Stimulated activated CD4-positive, alpha-beta T cell treated with anti-CD3 and anti-CD28 coated beads, Interleukin-4, amount 100 ng/mL, for 48 hours (primary cell): ENCODE measurements at places on chromosomes 13 and 19.
A peak's percentile ranks its signal among the peaks of the same experiment; 100 is the strongest.

GRCh38 chr13:47215736-47216135 is 318.9 kb upstream of the HTR2A start:
- no peak for DNase-seq

DNA sequence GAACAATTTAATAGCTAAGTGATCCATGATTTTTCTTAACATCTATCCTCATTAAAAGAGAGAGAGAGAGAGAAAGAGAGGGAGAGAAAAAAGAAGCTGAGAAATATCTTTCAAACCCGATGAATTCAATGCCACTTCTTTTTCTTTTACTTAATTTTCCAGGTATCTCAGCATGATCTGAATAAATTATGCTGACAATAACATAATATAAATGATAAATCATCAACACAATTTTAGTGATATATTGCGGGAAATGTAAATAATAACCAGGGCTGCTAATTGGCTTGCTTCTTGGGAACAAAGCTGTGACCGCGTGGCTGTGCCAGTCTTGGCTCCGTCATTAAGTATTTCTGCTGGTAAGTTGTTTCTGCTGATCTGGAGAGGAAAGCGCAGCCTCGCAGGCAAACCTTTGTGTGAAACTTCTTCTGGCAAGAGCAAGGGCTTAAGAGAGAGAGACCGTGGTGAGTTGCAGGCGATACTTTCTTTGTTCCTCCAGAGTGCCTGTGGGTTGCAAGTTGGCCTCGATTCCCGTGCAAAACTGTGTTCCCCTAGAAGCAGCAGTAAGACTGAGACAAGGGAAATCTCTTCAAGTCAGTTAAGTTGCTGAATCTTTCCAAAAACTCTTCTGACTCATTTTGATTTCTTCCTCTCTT is 489.1 kb upstream of the TSHZ3 start:
- DNase-seq, result no peak

- DNase-seq, result peak; percentile 42
These were observed 52.0 kb downstream of the KLF2 start for GRCh38 chr19:16376649-16377048.

DNA sequence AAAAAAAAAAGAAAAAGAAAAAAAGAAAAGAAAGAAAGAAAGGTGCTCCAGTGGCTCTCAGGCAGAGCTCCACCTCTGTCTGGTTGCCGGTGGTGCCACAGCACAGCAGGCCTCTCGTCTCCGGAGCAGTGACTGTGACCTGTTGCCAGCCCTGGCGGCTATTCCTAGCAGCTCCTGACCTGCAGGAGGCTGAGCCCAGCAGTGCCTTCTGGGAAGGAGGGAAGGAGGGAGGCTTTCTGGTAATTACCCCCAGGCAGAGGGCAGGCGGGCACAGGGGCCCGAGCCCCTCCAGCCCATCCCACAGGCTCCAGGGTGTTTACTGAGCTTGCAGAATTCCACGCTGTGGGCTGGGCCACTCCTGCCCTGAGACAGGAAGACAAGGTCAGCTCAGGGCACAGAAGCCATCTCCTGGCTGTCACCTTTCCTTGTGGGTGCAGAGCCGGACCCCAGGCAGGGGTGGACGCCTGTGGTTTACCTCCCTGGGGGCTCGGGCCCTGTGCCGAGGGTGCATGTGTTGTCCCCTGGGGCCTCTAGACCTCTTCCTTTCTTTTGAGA is 77.9 kb downstream of the GNG7 start:
- DNase-seq, result no peak

GRCh38 chr13:63438951-63439350 is 2023.3 kb upstream of the PCDH20 start:
- DNase-seq, result no peak

DNA sequence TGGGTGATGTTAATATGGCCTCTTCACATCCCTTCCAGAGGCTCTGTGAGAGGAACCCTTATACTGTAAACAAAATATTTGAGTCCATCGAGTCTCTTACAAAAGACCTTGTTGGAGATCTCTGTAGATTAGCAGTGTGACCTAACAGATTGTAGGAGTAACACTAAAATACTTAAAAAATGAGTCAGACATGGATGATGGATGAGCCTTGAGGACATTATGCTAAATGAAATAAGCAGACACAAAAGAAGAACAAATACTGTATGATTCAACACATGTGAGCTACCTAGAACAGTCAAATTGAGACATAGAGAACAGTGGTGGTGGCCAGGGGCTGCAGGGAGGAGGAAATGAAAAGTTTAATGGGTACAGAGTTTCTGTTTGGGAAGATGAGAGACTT is 152.2 kb upstream of the UBL3 start:
- peak; percentile 1 for DNase-seq

DNA sequence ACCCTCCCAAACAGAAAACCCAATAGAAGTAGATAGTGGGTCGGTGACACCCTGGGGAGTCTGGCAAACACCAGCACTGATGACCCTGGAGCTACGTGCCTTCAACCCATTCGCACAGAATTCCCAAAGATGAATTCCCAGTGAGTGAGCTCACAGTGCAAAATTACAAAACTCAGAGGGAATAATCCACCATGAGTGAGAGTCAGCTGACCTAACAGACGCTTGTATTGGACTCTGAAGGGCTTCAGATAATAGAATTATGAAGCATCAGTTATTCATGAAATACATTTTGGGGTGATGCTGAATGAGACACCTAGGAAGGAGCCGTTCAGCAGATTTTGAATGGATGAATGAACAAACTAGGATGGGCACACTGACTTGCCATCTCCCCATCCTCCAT is 40.2 kb downstream of the KCNC3 start:
- no peak for DNase-seq

DNA sequence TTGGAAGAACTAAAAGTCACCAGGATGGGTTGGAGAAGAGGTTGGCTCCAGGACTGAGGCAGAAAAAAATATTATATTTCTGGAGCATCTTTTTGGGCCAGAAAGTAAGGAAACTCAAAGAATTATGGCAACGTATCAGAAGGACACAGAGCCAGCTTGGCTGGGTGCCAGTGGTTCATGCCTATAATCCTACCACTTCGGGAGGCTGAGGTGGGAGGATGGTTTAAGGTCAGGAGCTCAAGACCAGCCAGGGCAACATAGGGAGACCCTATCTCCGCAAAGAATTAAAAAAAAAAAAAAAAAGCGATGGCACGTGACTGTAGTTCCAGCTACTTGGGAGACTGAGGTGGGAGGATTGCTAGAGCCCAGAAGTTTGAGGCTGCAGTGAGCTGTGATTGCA is 108.1 kb downstream of the GADD45B start:
- DNase-seq, result no peak

GRCh38 chr13:85419611-85420010 is 379.6 kb downstream of the SLITRK6 start:
- no peak for DNase-seq

DNA sequence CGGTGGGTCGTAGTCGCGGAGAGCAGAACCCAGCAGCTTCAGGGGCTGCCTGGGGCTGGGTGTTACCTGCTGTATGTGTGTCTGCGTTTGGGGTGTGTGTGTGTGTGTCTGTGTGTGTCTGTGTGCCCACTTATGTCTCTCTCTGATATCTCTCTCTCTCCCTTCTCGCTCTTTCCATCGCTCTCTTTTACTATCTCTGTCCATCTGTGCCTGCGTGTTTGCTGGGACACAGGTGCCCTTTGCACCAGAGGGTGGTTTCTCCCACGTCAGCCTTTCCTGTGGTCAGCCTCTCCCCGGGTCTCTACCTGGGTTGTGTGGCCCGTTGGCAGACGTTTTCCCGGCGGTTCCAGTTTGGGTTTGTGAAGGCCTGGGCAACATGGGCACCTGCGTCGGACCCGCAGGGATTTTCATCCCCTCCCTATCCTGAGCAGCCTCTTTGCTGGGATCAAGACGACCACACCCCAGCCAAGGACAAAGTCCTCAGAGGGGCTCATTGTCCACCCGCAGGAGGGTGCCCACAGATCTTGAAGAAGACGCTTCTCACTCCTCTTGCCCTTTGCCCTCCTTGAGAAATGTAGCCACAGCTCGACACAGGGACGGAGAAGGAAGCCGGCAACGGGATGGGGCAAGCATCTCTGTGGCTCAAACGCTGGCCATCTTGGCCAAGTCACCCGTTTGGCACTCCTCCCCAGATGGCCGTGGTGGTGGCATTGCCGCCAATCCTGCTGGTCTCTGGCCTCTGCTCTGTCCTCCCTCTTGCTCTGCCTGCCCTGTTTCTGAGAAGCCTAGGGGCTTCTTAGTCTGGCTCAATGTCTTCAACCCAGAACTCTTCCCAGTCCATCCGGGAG is 43.3 kb downstream of the ZNF146 start:
- no peak for DNase-seq

GRCh38 chr13:48535766-48536165 is 2.9 kb upstream of the RCBTB2 start:
- no peak for DNase-seq

GRCh38 chr13:33057019-33057780 is 41.0 kb downstream of the KL start:
- no peak for DNase-seq

DNA sequence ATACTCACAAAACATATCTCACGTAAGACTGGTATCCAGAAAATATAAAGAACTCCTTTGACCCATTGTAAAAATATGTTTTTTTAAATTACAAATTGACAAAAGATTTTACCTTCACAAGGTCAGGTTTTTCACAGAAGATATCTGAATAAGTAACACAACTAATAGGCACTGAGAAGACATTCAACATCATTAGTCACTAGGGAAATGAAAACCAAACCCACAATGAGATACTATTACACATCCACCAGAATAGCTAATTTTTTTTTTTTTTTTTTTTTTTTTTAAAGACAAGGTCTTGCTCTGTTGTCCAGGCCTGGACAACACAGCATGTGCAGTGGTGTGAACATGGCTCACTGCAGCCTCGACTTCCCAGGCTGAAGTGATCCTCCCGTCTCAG is 157.5 kb downstream of the MIPEP start:
- DNase-seq, result no peak

DNA sequence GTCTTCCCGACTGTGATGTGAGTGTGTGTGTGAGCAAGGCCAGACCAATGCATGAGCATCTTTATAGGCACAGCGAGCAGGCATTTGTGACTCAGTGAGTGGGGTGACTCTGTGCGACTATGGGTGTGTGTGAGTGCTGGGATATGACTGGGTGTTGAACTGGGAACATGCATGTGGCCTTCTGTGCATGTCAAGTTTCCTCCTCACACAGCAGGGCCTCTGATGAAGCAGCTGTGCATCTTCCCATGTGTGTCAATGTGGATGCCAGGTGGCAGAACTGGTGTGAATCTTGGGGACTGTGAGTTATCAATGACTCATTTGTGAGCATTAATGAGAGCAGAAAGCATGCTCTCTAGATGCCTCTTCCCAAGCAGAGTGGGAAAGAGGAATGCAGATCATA is 12.1 kb upstream of the LGALS14 start:
- no peak for DNase-seq

DNA sequence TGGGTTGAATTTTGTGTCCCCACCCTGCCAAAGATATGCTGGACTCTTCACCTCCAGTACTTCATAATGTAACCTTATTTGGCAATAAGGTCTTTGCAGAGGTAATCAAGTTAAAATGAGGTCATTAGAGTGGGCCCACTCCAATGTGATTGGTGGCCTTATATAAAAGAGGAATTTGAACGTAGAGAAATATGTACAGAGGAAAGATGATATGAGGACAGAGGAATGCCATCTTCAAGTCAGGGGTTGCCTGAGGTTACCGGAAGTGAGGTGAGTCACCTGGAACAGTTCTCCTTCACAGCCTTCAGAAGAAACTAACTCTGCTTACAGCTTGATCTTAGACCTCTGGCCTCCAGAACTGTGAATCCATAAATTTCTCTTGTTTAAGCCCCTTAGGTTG is 69.9 kb downstream of the GPC5 start:
- DNase-seq, result no peak

DNA sequence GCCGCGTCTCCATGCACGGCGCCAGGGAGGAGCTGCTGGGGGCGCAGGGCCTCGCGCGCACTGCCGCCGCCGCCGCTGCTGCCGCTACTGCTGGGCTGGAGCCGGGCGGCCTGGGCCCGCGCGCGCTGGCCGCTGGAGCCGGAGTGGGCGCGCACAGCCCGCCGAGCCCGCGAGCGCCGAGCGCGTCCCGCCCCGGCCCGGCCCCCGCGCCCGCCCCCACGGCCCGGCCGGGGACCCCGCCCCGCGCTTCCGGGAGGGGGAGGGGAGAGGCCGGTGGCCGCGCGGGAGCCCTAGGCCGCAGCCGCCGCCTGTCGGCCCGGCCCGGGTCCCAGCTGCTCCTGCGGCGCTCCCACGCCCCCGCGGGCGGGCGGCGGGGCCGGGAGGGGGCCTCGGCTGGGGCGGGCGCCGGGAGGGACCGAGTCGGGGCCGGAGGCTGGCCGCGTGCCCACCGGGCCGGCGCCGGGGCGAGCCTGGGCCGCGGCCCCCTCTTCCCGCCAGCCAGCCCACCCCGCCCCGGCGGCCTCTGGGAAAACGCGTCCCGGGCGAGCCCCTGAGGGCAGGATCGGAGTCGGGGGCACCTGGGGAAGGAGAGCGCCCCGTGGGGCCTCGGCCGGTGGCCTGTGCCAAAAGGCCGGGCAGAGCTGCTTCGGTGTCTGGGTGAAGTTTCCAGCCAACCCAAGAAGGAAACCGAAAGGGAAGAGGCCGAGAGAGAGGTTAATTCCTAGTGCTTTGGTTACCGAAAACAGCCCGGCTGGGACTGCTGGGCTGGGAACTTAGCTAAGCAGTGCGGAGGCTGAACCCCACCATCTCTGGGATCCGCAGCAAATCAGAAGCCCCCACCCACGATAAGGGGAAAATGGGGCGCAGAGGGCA is at the start of gene STK24:
Gene STK24, minus strand, starts transcription at position 145 of the 873 bp plus-strand sequence. CDS start 321 bp downstream, outside the sequence.
- peak; percentile 47 for DNase-seq

DNA sequence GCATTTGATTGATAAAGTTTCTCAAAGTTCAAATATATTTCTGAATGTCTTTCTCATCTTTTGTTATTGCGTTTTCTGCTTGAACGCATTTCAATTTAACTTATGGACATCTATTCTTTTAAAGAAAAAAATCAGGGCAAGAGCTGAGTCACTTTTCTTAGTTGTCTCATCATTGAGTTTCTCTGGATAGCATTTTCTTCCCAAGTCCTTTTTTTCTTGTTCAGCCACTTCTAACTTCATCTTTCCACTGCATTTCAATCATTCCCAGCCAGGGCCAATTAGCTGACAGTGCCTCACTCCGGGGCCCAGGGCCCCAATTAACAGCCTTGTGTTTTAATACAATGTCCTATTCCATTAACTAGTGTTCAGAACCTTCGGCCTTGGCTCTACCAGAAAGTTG is 216.3 kb downstream of the B3GLCT start:
- no peak for DNase-seq

DNA sequence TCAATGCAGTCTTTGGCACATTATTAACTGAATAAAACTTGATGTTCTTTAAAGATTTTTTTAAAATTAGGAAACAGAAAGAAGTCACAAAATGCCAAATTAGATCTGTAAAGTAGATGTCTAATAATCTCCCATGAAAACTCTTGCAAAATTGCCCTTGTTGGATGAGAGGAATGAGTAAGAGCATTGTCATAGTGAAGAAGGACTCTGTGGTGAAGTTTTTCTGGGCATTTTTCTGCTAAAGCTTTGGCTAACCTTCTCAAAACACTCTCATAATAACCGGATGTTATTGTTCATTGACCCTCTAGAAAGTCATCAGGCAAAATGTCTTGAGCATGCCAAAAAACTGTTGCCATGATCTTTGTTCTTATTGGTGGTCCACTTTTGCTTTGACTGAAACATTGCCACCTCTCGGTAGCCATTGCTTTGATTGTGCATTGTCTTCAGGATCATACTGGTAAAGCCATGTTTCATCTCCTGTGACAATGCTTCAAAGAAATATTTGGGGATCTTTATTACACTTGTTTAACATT is 549.3 kb downstream of the LIG4 start:
- DNase-seq, result no peak
